ENCODE measurements at places on chromosomes 3 and 15.

DNA sequence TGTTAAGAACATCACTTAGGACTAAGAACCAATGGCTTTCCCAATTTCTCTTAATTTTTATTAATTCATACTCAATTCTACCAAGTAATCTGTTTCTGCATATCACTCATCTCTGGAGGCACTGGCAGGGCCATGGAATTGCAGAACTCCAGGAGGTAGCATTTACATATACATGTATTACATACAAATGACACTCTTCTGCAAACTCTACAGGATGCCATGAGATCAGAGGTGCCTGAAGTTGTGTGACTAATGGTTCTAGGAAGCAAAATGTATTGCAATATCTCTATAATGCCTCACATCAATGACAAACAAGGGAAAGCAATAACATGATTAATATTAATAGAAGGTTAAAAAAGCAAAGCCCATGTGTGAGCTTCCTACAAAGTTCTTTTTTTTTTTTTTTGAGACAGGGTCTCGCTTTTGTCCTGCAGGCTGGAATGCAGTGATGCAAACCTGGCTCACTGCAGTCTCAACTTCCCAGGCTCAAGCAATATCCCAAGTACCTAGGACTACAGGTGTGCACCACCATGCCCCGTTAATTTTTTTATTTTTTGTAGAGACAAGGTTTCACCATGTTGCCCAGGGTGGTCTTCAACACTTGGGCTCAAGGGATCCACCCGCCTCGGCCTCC, 33.0 kb downstream of the DENND6A start:
- no peak for DNase-seq

- DNase-seq: no peak
Observed at GRCh38 chr3:62238431-62238830, 134.9 kb downstream of the FEZF2 start.

DNA sequence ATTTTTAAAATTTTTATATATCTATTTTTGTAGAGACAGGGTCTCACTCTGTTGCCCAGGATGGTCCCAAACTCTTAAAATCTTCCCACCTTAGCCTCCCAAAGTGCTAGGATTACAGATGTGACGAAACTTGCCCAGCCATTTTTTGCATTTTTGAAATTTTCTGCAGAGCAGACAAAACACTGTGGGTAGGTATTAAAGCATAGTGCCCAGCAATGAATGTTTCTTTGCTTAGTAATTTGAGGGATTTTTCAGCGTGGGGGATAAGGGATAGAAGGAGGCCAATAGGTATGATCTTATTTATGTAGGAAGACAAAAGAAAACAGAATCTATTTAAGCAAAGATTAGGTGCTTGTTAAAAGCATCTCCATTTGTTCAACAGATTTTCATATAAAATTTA, 446.8 kb upstream of the DPH6 start:
- DNase-seq: no peak

- DNase-seq: no peak
Observed at GRCh38 chr15:89341316-89342005, 6.8 kb upstream of the POLG start.

DNA sequence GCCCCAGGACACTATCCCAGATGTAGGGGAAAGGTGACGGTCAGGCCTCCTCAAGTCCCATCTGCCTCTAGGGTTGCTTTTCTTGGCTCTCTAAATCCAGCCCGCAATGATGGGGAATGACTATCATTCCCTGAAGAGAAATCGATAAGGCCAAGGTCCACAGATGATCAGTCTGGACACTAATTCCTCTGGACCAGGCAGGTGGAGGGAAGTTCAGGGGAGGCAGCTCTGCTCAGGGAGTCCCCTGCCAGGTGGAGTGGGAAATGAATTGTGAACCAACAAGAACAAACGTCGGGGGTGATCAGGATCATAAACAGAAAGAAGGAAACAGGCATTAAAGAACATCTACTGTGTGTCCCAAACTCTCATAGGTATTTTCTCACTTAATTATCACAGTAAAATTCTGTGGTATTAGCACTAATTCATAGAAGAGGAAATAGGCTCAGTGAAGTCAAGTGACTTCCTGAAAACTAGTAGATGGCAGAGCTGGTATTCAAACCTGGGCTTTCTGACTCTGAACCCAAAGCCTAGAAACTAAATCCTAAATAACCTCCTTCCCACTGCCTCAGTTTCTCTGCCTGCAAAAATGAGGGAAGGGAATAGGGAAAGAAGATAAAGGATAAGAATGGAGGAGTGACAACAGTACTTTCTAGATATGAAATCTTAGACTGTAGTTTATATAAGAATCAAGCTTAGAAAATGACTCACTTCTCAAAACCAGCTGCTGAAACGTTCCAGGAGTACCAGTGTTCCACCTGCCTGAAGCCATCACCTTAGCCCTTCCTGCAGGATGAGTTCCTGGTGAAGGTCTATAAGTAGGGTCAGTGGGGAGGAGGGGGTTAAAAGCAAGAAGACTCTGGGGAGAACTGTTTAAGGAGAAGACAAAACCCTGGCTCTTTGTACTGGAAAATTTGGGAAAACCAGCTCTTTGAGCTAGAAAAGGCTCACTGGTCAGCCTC, 7.5 kb downstream of the BMF start:
- no peak for DNase-seq

GRCh38 chr3:114498539-114499370, 204.9 kb downstream of the TIGIT start:
- DNase-seq: no peak

DNA sequence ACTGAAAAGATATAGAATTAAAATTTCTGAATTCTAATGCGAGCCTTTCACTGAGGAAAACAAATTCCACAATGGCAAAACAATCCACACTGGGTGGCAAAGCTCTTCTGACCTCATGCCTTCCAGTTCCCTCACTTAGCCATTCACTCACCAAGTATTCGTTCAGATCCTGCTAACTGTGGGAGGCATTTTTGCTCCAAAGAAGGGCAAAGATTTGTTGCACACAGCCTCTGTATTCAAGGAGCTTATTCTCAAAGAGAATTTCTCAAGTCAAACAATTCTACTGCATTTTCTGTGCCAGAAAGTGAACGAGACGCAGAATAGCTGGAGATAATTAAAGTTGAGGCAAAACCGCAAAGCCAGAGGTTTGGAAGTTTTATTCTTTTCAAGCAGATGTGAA, 77.3 kb downstream of the CPNE4 start:
- DNase-seq: no peak

- DNase-seq: no peak
Observed at GRCh38 chr3:25531971-25532370, 103.9 kb downstream of the RARB start.

GRCh38 chr3:69092030-69092516, 7.3 kb downstream of the ARL6IP5 start:
- DNase-seq: no peak

GRCh38 chr15:27077790-27078189, 106.8 kb downstream of the GABRG3 start:
- DNase-seq: no peak

- no peak for DNase-seq
Observed at GRCh38 chr3:189276444-189277219, 104.9 kb downstream of the TPRG1 start.

- DNase-seq: no peak
Observed at GRCh38 chr3:58175187-58175436, 35.7 kb downstream of the DNASE1L3 start.

DNA sequence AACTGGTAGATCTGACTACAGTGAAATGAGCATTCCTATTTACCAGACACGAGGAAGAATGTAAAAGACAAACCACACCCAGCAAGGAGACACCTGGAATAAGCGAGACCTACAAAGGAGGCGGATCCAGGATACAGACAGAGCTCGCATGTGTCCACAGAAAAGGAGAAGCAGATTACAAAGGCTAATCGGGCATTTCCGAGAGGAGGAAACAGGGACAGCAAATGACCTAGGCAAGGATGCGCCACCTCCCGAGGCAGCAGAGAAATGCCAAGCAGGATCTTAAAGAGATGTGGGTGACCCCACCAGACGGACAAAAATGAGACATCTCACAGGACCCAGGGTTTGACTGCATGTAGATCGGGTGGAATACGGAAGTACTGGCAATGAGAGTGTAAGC, 63.2 kb upstream of the IQSEC1 start:
- no peak for DNase-seq

- no peak for DNase-seq
Observed at GRCh38 chr3:148074946-148075345, 622.8 kb upstream of the AGTR1 start.

GRCh38 chr15:34335176-34336032, 2.2 kb downstream of the SLC12A6 start:
- no peak for DNase-seq

- DNase-seq: no peak
Observed at GRCh38 chr3:41986561-41986960, 24.7 kb upstream of the ULK4 start.

DNA sequence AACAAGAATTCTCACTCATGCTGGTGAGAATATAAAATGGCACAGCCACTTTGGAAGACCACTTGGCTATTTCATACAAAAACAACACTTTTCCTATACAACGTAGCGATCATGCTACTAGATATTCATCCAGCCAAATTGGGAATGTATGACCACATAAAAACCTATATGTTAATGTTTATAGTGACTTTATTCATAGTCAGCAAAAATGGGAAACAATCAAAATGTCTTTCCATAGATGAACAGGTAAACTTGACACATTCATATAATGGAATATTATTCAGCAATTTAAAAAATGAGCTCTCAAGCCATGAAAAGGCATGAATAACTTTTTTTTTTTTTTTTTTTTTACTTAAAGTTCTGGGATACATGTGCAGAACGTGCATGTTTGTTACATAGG, 445.2 kb downstream of the ZBBX start:
- no peak for DNase-seq

- no peak for DNase-seq
Observed at GRCh38 chr3:190338717-190339116, 16.5 kb upstream of the CLDN1 start.

DNA sequence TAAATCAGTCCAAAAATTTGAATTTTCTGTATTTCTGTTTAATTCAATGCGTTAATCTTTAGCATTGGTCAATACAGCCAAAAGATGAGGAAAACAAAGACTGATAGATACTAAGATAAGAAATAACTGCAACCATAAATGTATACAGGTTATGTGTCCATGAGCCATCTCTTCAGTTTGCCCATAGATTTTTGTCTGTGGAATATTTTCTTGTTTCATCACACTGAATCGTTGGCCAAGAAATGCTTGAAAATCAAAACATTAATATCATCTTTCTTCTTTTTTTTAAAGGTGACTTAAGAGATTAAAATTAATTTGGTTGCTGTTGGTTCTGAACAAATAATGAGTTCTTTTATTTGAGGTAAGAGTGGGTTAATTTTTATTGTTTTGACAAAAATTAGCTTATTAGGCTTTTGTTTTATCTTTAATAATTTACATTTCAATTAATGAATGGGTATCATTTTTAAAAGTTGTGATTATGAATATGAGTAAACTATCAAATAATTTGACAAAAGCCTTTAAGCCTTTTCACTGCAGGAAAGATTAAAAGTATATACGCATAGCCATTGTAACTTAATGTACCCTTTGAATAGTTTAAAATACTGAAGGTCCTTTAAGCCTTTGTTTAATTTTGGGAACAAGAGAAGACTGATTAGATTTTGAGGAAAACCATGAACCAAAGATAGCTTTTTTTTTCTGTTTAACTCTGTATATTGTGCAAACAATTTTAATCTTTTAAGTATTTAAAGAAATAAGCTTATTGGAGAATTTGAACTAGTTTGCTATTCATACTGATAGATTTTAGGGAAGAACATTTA, 14.7 kb upstream of the CHD2 start:
- no peak for DNase-seq

DNA sequence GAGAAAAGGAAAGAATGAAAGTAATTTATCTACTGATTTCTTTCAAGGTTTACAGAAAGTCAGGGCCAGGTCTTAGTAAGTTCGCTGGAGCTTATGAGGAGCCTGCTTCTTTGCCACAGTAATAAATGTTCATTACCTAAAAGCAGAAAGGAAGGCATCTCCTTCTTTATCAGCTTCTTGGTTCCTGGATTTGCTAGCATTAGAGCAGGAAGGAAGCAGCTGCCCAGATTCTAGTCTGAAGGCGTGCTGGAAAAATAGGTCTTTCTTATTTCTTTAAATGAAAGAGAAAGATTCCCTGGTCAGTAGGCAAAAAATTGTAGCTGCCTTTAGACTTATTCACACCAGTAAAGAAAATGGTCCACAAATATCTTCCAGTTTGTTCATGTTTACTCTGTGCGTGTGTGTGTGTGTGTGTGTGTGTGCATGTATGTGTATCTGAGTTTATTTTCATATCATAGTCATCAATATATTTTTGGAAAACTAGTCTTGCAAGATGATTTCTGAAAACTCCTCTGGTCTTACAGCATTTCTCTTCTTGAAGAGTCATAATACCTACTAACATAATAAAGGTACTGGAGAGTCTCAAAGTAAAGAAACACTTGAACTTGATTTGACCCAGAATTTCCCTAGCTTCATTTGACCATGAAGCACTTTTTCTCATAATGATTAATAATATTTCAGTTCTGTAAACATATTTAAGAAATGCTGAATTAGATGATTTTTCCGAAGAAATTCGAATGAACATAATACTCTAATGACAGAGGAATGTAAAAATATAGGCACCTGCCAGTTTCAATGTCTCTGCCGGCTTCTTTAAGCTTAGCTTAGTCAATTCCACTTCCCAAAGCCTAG, 255.3 kb upstream of the ZPLD1 start:
- no peak for DNase-seq

GRCh38 chr15:81740416-81740815, 305.4 kb downstream of the MEX3B start:
- no peak for DNase-seq

DNA sequence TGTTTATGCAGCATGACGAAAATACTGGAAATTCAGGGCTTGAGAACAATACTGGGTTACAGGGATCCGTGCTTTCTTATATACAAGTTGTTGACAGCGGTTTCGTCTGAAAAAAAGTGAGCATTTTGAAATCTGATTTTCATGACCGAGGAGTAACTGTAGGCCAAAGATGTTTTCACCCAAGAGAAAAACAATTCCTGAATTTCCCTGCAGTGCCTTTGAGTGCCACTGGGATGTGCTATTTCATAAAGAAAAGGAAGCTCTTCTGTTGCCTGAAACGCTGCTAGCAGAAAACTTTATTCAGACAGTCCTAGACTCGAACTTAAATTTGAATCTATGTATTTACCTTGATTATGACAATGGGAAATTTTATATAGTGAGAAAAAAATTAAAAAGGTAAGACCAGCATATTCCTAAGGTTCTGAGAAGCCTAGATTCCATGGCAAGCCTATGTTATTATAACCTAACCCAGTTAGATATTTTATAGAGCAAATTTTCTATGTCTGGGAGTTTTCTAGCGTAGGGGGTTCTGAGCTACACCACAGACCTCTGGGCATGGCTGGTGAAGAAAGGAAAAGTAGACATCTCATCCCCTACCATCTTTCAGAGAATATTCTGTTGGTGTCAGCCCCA, 30.2 kb downstream of the KCNAB1 start:
- DNase-seq: no peak
